Muscle of back (tissue), 13 donors: ENCODE measurements at places on chromosomes 12 and 14.

DNA sequence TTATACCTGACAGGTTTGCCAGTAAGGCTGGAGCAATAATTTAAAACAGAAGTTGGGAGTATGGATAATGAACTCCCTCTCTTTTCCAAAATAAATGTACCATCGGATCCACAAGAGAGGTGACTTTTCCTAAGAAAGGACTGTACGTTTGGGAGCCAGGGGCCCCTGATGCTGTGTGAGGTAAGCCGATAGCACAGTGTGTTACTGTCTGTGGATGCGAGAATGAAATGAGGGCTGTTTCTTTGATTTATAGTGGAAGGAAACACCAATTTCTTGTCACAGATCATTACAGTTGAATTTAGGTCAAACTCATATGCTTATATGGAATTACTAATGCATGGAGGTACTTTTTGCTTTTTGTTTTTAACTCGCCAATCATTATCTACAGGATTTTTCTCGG, 147.7 kb downstream of the ZNF664 start:
- DNase-seq = no peak

- DNase-seq = no peak
Measured at GRCh38 chr12:27769142-27769673, 10.8 kb upstream of the KLHL42 start.

DNA sequence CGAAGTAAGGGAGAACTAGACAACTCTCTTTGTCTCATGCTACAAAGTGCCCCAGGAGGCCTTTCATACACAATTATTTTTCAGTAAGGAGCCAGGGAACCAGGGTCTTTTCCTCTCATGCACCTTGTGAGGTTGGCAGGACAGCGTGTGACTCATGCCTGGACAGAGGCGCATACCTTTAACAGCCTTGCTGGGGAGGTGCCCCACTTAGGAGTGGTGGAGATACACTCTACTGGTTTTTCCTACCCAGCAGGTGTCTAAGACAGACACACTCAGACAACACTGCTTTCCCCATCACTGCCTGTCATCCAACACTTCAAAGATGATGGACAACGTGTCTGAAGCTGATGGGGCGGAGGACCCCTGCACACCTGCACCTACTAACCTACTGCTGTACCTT, 49.1 kb downstream of the B4GALNT3 start:
- no peak for DNase-seq

- DNase-seq = no peak
Measured at GRCh38 chr12:127680516-127680915, 586.5 kb upstream of the TMEM132C start.

DNA sequence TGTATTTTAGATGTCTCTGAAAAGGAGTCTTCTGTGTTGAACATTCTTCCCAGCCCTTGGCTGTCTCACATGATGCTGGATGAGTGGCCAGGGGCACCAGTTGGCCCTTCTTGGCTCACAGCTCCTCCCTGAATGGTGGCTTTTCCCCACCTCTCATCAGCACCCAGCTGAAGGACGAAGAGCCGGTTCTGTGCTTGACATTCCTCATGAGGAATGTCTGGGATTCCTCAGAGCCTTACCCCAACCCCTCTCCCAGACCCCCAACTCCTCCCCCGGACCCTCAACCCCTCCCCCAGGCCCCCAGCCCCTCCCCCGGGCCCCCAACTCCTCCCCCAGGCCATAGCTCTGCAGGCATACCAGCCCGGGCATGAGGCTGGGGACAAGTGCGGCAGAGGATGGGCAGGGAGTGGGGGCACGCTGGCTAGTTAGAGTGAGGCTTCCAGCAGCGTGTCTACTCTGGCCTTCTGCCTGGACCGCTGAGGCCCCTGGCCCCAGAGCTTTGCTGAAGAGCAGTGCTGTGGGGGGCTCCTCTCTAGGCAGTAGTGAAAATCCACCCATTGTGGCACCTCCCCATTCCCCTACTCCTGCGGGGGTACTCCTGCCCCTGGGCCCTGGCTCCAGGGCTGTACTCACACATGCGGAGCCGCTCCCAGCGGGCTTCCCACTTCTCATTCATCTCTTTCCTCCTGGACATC, 64.3 kb downstream of the PLEKHG3 start:
- no peak for DNase-seq

- peak; percentile 93 for DNase-seq
Measured at GRCh38 chr14:53367644-53368026, 214.5 kb upstream of the DDHD1 start.

DNA sequence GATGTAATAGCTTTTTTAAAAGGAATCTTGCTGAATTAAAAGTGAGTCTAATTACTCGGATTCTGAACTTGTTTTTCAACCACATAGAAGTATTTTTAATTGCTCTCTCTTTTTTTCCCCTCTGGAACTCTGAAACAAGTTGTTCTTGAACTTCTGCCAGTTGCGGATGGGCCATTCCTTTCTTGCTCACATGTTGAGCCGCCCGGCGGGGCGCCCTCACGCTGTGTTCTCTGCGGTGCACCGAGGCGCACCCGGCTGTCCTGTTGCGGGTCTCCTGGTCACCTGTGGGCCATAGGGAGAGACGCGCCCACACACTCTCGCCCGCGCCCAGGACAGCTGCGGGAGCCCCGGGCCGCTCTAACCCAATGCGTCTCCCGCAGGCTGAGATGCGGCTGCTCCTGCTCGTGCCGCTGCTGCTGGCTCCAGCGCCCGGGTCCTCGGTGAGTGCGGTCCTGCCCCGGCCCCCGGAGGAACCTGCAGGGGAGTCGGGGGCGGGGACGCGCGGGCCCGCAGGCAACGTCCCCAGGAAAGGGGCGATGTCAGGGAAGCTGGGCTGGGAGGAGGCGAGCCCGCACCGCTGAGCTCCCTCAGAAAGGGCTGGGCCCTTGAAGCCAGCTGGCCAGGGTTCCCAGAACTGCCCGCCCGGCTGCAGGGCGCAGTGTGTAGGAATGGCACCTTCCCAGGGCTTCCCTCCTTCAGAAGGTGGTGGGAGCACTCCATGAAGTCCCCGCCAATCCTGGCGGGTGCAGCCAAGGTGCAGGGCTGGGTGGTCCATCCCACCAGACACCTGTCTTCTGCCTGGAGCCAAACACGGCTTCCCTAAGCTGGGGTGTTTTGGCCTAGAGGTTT, 2.3 kb downstream of the PAPLN start:
- peak; percentile 68 for DNase-seq

DNA sequence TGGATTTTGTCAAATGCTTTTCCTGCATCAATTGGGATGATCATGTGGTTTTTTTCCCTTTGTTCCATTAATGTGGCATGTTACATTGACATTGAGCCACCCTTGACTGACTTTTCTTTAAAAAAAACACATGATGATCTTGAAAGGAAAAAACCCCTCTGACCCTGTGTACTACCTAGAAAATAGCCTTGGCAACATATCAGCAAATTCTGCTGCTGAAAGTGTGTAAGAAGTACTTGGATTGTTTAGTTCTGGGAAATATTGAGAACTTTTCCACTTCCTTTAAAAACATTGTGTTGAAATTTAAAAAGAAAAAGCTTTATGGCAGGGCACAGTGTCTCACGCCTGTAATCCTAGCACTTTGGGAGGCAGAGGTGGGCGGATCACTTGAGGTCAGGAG, 20.7 kb downstream of the ACACB start:
- DNase-seq = no peak

- DNase-seq = no peak
Measured at GRCh38 chr14:51167587-51168214, 72.3 kb upstream of the TMX1 start.

DNA sequence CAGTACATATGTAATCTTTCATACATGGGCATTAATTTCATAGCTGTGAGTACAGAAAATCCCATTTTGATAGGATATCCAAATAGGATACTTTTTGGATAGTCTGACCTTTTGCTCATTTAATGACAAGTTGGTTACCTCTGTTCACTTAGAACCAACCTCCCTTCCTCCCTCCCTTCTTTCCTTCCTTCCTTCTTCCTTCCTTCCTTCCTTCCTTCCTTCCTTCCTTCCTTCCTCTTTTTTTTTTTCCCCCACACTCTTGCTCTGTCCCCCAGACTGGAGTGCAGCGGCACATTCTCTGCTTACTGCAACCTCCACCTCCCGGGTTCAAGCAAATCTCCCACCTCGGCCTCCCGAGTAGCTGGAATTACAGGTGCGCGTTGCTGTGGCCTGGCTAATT, 162.9 kb downstream of the FUT8 start:
- DNase-seq = no peak

DNA sequence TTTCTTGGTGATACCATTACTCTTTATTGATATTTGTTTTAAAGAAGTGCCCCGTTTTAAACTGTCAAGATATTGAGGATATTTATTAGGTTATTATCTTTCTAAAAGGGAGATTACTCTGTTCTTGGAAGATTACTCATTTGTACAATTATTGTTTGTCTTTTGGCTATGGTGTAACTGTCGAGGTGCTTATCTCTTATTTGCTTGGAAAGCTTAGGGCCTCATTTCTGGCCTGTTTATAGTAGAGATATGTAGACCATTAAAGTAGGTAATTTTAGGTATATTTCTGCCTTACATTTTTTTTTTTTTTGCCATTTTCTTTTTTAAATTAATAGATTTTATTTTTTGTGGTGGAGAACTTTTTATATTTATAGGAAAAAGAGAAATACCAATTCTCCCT, 74.2 kb downstream of the KTN1 start:
- no peak for DNase-seq

GRCh38 chr12:123115409-123116121, 35.3 kb downstream of the PITPNM2 start:
- DNase-seq = peak; percentile 67

DNA sequence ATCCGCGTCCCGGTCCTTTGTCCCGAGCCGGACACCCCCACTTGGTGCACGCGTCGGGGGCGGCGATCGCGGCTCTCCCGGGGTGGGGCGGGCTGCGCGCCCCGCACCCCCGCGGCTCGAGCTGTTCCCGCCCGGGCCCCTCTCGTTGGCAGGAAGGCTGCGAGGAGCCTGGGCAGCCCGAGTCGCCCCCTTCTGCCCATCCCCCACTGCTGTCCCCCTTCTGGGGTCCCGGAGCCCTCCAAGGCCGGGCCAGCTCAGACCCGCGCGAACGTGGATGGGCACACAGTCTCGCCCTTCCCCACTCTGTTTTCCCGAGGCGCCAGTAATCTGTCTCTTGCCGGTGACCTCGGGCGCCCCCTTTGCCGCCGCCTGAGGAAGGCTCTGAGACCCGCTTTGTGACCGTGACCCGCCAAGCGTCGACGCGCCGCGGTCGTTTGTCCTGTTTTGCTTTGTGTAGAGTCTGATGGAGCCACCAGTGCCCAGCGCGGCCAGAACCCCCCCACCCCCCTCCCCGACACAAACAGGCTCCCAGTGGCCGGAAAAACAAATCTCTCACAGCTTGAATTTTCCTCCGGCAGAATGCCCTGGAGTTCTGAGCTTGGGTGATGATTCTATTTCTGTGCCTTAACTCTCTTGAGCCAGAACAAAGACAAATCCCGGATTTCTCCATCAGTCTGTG, 610 bp downstream of the C14orf132 start:
- DNase-seq = peak; percentile 13

DNA sequence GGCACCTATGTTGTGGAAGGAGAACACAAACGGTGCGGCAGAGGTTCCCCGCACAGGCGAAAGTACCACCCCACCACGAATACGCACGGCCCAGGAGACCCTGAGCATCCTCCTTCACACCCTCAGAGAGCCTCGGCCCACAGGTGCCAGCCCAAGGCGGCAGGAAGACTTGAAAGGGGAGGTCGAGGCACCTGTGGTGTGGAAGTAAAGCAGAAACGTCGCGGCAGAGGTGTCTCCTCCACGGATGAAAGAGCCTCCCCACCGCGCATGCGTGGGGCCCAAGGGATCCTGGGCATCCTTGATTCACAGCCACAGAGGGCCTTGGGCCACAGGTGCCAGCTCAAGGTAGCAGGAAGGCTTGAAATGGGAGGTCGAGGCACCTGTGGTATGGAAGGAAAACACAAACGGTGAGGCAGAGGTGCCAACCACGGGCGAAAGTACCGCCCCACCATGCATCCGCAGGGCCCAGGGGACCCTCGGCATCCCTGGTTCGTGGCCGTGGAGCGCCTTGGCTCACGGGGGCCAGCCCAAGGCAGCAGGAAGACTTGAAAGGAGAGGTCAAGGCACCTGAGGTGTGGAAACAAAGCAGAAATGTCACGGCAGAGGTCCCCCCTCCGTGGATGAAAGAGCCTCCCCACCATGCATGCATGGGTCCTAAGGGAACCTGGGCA, 380.1 kb downstream of the ALG10 start:
- DNase-seq = no peak

DNA sequence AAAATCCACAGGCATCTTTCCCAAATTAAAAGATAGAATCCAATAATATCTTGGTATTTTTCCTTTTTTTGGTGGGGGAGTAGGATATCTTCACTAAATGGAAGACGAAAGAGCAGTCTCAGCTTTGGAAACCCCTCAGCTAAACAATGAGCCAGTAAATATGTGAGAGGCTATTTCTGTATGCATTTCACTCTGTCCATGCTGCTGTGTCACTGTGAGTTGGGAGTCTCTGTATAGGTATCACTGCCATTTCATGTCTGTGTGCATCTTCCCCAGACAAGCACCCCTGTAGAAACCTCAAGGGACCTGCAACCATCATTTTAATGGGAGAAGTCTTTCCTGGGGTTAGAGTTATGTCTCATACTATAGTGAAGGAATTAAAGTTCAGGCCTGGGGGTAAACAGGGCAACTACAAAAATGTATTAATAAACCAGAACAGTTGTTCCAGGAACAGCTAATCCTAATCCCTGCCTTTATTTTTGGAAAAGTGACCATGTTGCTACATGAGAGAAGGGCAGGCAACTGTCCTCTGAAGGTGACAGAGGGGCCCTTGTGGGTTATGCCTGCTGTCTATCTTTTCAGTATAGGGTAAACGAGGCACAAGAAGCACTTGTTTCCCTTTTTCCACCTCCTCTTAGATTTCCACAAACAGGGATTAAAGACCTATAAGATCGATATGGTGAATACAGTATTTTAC, 11.3 kb upstream of the STAC3 start:
- DNase-seq = no peak

- DNase-seq = no peak
Measured at GRCh38 chr12:6213969-6214368, 13.8 kb downstream of the CD9 start.

GRCh38 chr14:102164965-102165364, 25.3 kb downstream of the WDR20 start:
- DNase-seq = no peak

GRCh38 chr12:60173224-60174170, 577.7 kb downstream of the SLC16A7 start:
- DNase-seq = no peak

GRCh38 chr14:49106741-49107667, 479.2 kb downstream of the RPS29 start:
- DNase-seq = peak; percentile 25

DNA sequence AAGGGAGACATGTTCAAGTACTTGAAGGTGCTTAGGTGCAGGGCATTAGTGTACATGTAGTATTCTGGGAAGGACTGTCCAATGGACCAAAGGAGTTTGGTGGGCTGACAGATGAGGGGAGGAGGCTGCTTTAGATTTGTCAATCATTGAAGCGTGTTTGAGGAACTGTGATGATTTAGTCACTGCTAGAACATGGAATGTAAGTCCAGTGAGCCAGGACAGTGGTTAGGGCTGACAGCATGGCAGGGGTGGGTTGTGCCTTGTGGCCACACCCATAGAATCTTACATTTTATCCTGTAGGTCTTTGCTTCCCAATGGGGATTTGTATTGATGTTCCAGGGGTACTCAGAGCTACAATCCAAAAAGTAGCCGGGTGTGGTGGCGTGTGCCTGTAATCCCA, 24.6 kb downstream of the DIP2B start:
- DNase-seq = no peak

GRCh38 chr14:64038841-64039542, 186.2 kb downstream of the SYNE2 start:
- no peak for DNase-seq
